ENCODE measurements at places on chromosomes 1 and 21.

- H3K4me1 ChIP-seq = peaks cover 20% of the 10 kb centered on the region
- no peak overlapping the region for H3K4me3 ChIP-seq
- H3K27ac ChIP-seq = peak overlapping the region; percentile 78
- no peaks in the 10 kb centered on the region for H3K27me3 ChIP-seq
These were observed 1.6 kb downstream of the GJC2 start for GRCh38 chr1:228151180-228151925.

- H3K4me1 ChIP-seq = no peaks in the 10 kb centered on the region
- no peak overlapping the region for H3K4me3 ChIP-seq
- no peak overlapping the region for H3K27ac ChIP-seq
These were observed 110.7 kb downstream of the ROR1 start for GRCh38 chr1:63884486-63884885.

DNA sequence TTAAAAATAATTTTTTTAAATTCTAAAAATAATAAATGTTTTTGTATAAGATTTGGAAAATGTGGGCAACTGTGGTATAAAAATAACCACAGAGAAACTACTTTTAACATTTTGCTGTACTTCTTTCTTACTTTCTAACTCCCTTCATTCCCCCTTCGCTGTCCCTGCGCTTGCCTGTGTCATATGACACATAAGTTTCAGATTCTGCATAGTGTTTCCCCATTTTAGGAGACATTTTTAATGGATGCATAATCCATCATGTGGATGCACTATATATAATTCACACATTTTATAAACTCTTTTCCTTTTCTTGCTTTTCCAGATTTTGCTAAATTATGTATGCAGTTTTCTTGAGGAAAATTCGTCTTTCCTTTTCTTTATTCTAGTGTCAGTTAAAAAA is 16.3 kb downstream of the ATG4C start:
- no peaks in the 10 kb centered on the region for H3K36me3 ChIP-seq
- H3K4me1 ChIP-seq = peaks cover 36% of the 10 kb centered on the region
- H3K27me3 ChIP-seq = no peaks in the 10 kb centered on the region

DNA sequence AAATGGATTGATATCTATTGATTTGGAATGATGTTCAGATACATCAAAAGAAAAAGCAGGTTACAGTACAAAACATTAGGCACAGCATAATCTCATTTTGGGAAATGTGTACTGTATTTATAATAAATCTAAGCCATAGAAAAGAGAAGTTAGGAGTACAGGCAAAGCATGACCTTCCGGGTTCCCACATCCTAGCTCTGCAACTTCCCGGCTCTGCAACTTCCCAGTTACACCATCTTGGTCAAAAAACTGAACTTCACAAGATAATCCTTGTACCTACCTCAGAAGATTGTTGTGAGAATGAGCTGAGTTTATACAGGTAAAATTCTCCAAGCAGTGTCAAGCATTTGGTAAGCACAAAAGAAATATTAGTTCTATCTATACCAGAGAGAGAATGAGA is 21.7 kb upstream of the SLC44A3 start:
- H3K36me3 ChIP-seq = no peaks in the 10 kb centered on the region
- DNase-seq = no peak
- H3K4me3 ChIP-seq = no peak overlapping the region
- H3K4me1 ChIP-seq = peaks cover 91% of the 10 kb centered on the region
- H3K27me3 ChIP-seq = no peaks in the 10 kb centered on the region

GRCh38 chr1:229298887-229299503 is 28.1 kb downstream of the RAB4A start:
- H3K36me3 ChIP-seq = peaks cover 87% of the 10 kb centered on the region
- no peak overlapping the region for H3K4me3 ChIP-seq
- H3K27ac ChIP-seq = no peak overlapping the region
- H3K27me3 ChIP-seq = no peaks in the 10 kb centered on the region
- no peaks in the 10 kb centered on the region for H3K4me1 ChIP-seq

DNA sequence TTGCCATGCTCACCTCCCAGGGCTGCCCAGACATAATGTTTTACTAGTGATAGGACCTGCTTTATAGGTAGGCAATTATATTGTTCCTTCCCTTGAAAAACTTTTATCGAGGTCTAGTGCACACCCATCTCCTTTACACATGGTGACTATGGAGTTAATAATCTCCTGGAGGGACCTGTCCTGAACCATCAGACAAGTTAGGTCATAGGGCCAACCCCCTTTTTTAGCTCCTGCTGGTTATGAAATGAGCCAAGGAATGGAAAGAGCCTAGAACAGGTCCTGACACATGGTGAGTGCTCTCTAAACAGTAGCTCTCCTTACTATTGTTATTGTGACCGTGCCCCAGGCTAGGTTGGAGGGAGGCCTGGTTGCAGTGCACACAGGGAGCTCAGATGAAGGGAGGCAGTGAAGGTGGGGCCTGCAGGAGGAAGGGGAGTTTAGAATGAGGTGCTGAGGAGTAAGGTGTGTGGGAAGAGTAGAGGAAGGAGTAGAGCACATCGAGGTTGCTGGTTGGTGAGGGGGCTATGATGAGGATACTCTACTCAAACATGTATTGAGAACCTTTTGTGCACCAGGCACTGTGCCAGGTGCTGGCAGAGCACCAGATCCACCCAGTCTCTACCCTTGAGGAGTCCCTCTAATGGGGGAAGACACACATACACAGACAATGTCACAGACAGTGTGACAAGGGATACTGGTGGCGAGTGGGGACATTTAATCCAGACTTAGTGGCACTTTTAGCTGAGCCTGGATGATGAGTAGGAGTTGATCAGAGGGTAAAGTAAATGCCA is 14.1 kb upstream of the LMNA start:
- H3K4me3 ChIP-seq = no peak overlapping the region
- H3K27ac ChIP-seq = no peak overlapping the region
- peaks cover 77% of the 10 kb centered on the region for H3K4me1 ChIP-seq
- DNase-seq = no peak
- peaks cover 11% of the 10 kb centered on the region for H3K27me3 ChIP-seq
- H3K36me3 ChIP-seq = no peaks in the 10 kb centered on the region

- no peak overlapping the region for H3K4me3 ChIP-seq
- DNase-seq = no peak
- peaks cover 28% of the 10 kb centered on the region for H3K4me1 ChIP-seq
- no peak overlapping the region for H3K27ac ChIP-seq
- no peaks in the 10 kb centered on the region for H3K27me3 ChIP-seq
These were observed 71.7 kb upstream of the WDR26 start for GRCh38 chr1:224506141-224506814.

- DNase-seq = no peak
- H3K36me3 ChIP-seq = no peaks in the 10 kb centered on the region
- no peak overlapping the region for H3K27ac ChIP-seq
- H3K4me3 ChIP-seq = no peak overlapping the region
- no peaks in the 10 kb centered on the region for H3K4me1 ChIP-seq
These were observed 19.1 kb downstream of the RAB7B start for GRCh38 chr1:205983925-205984725.

GRCh38 chr1:12486401-12487005 is 131.5 kb downstream of the DHRS3 start:
- no peak for DNase-seq
- no peaks in the 10 kb centered on the region for H3K27me3 ChIP-seq

- no peak overlapping the region for H3K4me3 ChIP-seq
- no peaks in the 10 kb centered on the region for H3K4me1 ChIP-seq
- no peak for DNase-seq
- H3K27ac ChIP-seq = no peak overlapping the region
- peaks cover 66% of the 10 kb centered on the region for H3K36me3 ChIP-seq
These were observed 16.1 kb upstream of the TMEM39B start for GRCh38 chr1:32056598-32056997.

DNA sequence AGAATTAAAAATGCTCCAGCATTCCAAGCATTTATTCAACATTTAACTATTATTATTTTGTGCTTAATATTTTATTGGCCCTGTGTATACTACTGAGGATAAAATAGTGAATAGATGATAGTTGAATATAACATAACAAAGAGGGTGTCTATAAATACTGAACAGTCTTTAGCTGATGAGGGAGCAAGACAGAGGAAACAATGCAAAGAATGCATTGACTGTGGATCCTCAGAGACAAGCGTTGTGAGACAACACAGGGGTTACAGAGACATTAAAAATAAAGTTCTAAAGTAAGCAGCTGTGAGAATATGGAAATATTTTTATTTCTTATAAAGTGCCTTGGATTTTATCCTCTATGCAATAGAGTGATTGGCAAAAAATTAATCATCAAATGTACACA is 1133.1 kb downstream of the PLA2G4A start:
- H3K27me3 ChIP-seq = no peaks in the 10 kb centered on the region
- no peak overlapping the region for H3K27ac ChIP-seq
- H3K4me1 ChIP-seq = no peaks in the 10 kb centered on the region

DNA sequence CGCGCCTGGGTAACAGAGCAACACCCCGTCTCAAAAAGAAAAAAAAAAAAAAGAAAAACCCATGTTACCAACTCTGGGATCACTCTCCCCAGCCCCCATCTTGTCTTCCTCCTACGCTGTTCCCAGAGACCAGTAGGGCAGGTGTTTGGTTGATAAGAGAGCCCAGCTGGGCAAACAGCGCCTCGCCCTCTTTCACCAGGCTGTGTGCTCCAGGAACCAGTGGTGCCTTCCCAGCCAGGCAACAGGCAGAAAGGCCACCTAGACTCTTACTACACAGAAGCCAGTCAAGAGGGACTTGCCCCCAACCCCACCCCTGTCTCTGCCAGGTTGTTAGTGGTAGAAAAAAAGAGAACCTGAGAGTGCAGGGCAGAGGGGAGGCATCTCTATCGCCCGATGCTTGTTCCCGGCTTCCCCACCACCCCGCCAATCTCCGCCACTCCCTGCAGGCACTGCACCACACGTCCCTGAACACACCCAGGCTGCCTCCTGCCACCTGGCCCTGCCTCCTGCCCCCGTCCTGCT is 14.0 kb upstream of the CTRC start:
- peaks cover 86% of the 10 kb centered on the region for H3K4me1 ChIP-seq
- H3K4me3 ChIP-seq = no peak overlapping the region
- peak overlapping the region; percentile 96 for H3K27ac ChIP-seq
- H3K27me3 ChIP-seq = no peaks in the 10 kb centered on the region
- no peak for DNase-seq
- H3K36me3 ChIP-seq = peaks cover 48% of the 10 kb centered on the region

GRCh38 chr1:167169642-167170041 is 51.0 kb upstream of the POU2F1 start:
- no peaks in the 10 kb centered on the region for H3K4me1 ChIP-seq
- H3K27me3 ChIP-seq = no peaks in the 10 kb centered on the region
- no peak overlapping the region for H3K27ac ChIP-seq
- H3K36me3 ChIP-seq = no peaks in the 10 kb centered on the region
- no peak for DNase-seq

- H3K27ac ChIP-seq = no peak overlapping the region
- DNase-seq = no peak
- no peaks in the 10 kb centered on the region for H3K4me1 ChIP-seq
- H3K36me3 ChIP-seq = no peaks in the 10 kb centered on the region
- H3K27me3 ChIP-seq = no peaks in the 10 kb centered on the region
These were observed 208.1 kb downstream of the PATJ start for GRCh38 chr1:61950418-61950817.

- H3K27me3 ChIP-seq = no peaks in the 10 kb centered on the region
- H3K36me3 ChIP-seq = no peaks in the 10 kb centered on the region
- peak; percentile 50 for DNase-seq
- no peak overlapping the region for H3K27ac ChIP-seq
- peak overlapping the region; percentile 10 for H3K4me3 ChIP-seq
- no peaks in the 10 kb centered on the region for H3K4me1 ChIP-seq
These were observed 7.0 kb downstream of the TMPRSS3 start for GRCh38 chr21:42388740-42389448.

GRCh38 chr1:112689842-112690237 is 15.4 kb downstream of the MOV10 start:
- no peaks in the 10 kb centered on the region for H3K27me3 ChIP-seq
- no peaks in the 10 kb centered on the region for H3K4me1 ChIP-seq
- no peak overlapping the region for H3K27ac ChIP-seq
- no peak overlapping the region for H3K4me3 ChIP-seq
- DNase-seq = peak; percentile 52

DNA sequence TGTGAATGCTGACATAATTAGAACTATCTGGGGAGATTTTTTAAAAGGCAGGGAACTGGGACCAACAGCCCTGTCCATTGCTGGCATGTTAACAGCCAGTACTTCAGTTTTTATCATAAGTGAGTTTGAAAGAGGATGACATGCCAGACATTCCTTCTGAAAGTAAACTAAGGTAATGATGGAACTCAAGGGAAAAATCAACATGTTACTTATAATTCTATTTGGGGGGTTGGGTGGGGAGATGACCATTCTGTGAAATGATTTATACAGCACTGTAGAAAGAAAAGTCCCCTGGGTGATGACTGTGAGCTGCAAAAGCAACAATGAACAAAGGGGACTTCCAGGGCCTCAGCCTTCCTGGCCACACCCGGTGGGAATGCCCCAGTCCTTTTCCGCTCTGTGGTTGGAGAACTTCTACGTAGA is 5.4 kb upstream of the LAMC2 start:
- H3K36me3 ChIP-seq = no peaks in the 10 kb centered on the region
- H3K27ac ChIP-seq = no peak overlapping the region
- no peaks in the 10 kb centered on the region for H3K4me1 ChIP-seq

DNA sequence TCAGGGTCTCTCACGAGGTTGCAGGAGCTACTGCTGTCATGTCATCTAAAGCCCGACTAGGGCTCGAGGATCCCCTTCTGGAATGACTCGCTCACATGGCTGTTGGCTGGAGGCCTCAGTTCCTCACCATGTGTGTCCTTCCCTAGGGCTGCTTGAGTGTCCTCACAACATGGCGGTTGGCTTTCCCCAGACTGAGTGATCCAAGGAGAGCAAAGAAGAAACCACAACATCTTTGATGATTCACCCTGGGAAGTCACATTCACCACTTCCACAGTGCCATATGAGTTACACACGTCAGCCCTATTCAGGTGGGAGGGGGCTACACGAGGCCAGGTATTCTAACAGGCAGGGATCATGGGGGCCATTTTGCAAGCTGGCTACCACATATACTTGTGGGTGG is 64.9 kb downstream of the FHAD1 start:
- H3K27ac ChIP-seq = no peak overlapping the region
- H3K36me3 ChIP-seq = no peaks in the 10 kb centered on the region
- no peak overlapping the region for H3K4me3 ChIP-seq
- DNase-seq = no peak
- H3K27me3 ChIP-seq = no peaks in the 10 kb centered on the region

All from spleen (tissue), 13 donors.